T-cell (primary cell): ENCODE measurements at places on chromosomes 11 and 22. TPM values are rescaled to one million over a fixed set of nuclear protein-coding genes. Genes with fewer than 3 reads are reported as not detected.

The SHISAL1 gene
- not detected for total RNA-seq

The CWC15 gene
- total RNA-seq = 91.0 TPM

The C22orf31 gene
- not detected for total RNA-seq

The SLC29A2 gene
- total RNA-seq = 14.5 TPM

The EMID1 gene
- 0.49 TPM for total RNA-seq

DNA sequence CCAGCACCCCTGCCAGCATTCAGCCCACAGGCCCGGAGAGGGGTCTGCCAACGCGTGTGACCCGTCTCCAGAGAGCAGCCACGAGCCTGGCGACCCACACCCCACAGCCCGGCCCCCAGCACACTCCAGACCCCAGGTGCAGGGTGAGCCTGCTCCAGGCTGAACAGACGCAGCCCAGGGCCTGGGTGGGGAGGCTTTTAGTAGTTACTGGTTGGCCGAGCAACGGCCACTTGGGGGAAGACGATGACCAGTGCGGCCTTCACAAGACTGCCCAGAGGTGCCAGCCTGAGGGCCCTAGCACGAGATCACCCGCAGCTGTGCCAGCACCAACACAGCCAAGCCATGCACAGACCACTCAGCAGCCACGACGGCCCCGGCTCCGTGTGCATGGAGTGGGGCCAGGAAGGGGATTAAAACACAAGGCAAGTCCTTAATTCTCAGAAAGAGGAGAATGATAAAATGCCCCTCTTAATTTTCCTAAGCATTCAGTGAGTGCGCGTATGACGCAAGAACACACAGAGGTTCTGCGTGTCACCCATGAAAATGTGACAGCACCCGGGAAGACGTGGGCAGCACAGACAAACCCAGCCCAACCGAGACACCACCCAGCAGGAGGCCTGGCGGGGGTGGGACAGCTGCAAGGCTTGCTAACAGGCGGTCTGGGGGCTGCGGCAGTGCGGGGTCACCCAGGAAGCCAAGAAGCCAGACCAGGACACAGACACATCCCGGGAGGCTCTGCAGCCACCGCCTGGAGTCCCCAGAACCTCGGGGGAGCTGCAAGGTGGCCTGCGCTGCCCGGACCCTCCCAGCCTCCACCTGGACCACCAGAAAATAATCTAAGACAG, 47.6 kb downstream of the BRD1 start:
- peaks cover 21% of the 10 kb centered on the region for H3K4me1 ChIP-seq
- H3K27ac ChIP-seq = no peak overlapping the region
- H3K36me3 ChIP-seq = peaks cover 56% of the 10 kb centered on the region
- H3K4me3 ChIP-seq = no peak overlapping the region

- no peaks in the 10 kb centered on the region for H3K27me3 ChIP-seq
- DNase-seq = no peak
- H3K4me1 ChIP-seq = no peaks in the 10 kb centered on the region
- no peak overlapping the region for H3K4me3 ChIP-seq
These were observed 909.0 kb downstream of the BRD1 start for GRCh38 chr22:48918585-48919186.

- H3K4me3 ChIP-seq = no peak overlapping the region
- no peaks in the 10 kb centered on the region for H3K36me3 ChIP-seq
- H3K27me3 ChIP-seq = peaks cover 6% of the 10 kb centered on the region
- DNase-seq = no peak
These were observed 9.6 kb downstream of the POU2F3 start for GRCh38 chr11:120249279-120250262.

DNA sequence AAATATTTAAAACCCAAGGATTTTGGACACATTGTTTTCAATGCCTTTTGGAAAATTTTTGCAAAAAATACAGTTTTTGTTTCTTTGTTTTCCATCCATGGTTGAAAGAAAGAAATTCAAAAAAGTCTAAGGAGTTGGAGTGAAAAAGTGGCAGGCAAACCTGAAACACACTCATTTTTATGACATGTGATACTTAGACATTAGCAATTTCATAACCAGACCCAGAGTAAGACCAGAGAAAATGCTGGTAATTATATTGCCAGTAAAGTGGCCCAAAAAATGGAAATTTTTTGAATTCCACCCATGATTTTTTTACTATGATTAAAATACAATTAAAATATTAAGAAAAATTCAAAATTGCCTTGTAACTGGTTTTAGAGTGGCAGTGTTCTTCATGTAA, 128.2 kb downstream of the SLC17A6 start:
- no peaks in the 10 kb centered on the region for H3K36me3 ChIP-seq
- no peak overlapping the region for H3K27ac ChIP-seq
- no peak overlapping the region for H3K4me3 ChIP-seq
- no peak for DNase-seq

- H3K4me1 ChIP-seq = no peaks in the 10 kb centered on the region
- no peak for DNase-seq
- H3K4me3 ChIP-seq = no peak overlapping the region
- H3K36me3 ChIP-seq = no peaks in the 10 kb centered on the region
These were observed 12.4 kb upstream of the MAPK11 start for GRCh38 chr22:50282361-50283155.

- H3K4me3 ChIP-seq = no peak overlapping the region
- no peaks in the 10 kb centered on the region for H3K27me3 ChIP-seq
- H3K36me3 ChIP-seq = no peaks in the 10 kb centered on the region
- no peaks in the 10 kb centered on the region for H3K4me1 ChIP-seq
These were observed 598.6 kb downstream of the OPCML start for GRCh38 chr11:132933703-132934102.
